ENCODE measurements at places on chromosomes 6 and 20.

GRCh38 chr6:115319823-115320222 is 740.9 kb downstream of the FRK start:
- DNase-seq = no peak

- no peak for DNase-seq
These were observed 63.0 kb downstream of the MYB start for GRCh38 chr6:135243871-135244796.

DNA sequence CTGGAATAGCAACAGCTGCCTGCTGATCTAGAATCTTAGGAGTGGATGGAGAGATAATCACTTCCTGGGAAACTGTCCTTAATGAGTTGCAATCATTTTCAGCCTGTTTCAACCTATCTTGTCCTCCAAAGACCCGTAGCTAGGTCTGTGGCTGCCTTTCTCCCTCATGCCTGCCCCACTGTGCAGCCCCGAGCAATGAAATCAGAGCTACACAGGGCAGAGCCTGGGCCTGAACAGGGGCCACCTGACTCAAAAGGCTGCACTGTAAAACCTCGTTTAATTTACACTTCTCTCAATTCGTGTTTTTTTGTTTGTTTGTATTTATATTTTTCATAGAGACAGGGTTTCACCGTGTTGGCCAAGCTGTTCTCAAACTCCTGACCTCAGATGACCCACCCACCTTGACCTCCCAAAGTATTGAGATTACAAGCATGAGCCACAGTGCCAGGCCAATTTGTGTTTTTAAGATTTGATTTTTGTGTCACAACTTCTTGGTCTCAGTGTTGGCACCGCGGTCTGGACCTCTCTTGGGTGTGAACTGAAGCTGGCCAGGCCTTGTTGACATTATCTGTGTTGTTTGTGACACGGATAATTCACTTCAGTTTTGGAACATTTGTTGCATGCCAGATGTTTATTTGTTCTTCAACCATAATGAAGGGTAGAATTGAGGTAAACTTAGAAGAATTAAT is 21.5 kb downstream of the GGTLC1 start:
- DNase-seq = no peak

DNA sequence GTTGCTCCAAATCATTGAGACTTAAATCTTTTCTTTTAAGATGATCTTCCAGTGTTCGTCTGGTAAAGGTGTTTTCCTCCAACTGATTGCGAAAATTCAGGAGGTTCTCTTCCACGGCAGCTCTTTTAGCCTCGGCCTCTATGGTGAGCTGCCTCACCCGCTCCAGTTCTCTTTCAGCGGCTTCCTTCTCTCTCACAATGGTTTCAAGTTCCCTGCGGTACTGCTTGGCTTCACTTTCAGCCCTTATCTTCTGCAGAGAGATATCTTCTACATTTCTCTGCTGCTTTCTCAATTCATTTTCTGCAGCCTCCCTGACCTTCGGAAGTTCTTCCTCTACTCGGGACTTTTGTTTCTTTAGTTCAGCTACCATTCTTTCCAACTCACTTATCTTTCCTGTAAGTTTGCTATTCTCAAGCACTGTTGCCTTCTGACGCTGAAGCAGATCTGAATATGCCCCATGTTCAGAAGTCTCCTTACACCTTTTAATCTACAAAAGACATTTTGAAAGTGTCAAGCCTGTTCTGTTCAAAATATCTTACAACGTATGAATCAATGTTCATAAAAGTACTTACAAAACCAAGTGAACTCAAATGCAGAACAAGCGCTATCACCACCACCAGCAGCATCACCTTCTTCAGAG is 22.3 kb downstream of the DST start:
- DNase-seq = no peak

DNA sequence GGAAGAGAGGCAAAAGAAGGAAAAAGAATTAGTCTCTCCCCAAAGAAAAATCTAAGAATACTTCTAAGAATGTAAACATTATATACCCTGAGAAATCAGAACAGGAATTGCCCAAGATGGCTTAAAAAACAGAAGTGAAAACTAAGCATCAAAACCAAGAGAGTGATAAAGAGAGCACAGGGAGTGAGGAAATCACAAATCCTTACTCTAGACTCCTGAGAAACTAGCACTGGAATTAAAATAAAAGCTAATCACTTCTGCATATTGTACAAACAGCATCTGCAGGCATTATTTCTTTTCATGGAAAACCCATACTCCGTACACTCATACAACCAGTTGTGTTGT is 285.7 kb downstream of the BTBD9 start:
- no peak for DNase-seq

DNA sequence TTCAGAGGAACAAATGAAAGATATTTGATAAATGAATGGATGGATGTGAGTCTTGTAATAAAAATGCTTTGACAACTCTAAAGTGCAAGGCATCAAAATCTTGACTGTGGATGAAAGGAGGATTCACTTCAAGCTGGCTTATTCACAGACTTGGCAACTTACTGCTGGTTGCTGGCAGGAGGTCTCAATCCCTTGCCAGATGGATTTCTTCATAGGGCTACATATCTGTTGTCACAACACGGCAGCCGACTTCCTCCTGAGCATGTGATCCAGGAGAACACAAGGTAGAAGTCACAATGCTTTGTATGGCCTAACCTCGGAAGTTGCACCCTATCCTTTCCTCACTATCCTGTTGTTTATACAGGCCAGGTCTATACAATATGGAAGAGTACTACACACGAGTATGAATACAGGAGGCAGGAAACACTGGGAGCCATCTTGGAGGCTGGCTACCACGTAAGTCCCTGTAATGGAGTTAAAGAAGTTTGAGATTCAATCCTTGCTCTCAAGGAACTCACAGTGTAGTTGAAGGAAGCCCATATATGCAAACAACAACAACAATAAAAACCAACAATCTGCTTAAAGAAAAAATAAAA is 97.9 kb downstream of the ID4 start:
- DNase-seq = no peak

GRCh38 chr6:25623879-25624278 is 28.1 kb upstream of the SCGN start:
- no peak for DNase-seq

DNA sequence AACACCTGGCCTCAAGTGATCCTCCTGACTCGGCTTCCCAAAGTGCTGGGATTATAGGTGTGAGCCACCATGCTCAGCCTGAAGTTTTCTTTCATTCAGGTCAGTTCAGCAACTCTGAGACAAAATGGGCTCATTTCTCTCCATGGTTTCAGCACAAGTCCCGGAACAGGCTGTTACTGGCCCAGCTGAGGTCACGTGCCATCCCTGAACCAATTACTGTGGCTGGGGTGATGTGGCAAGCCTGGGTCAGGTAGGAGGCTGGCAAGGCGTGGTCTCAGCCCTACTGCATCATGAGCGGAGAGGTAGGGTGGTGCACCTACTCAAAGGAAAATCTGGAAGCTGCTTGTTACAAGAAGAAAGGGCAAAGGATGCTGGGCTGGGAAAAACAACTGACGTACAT is 326.4 kb downstream of the KIF16B start:
- no peak for DNase-seq

DNA sequence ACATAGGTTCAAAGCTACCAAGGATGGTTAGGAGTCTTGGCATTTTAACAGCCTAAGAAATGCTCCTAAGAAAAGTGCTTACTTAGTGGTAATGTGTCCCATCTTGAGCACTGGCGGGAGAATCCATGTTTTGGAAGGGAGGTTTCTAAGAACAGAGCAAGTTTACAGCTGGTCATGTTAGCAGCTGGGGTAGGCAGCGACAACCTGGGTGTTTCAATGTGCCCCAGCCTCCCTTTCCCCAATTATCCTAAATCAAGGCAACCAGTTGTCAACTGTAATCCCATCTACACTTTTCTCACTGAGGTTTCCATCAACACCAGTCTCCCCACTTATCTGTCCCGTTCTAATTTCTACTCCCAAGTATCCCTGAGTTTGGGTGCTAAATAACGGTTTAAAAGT is 1.6 kb upstream of the JAG1 start:
- DNase-seq = no peak

- DNase-seq = no peak
These were observed 68.2 kb downstream of the GCNT2 start for GRCh38 chr6:10589429-10589727.

DNA sequence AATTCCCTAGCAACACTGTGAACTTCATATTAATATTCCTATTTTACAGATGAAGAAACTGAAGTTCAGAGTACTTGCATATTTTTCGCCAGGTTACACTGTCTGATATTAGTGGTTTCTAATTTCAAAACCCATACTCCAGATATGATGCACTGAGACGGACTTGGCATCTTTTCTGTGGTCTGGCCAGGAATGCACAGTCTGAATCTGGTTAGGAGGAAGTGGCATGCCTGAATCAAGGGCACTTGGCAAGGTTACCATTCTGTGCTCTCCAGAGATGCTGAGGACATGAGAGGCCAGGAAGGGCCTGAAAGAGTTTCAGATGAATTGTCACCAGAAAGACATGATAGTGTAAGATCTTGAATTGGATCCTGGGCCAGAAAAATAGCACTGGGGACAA is 150.1 kb downstream of the HAO1 start:
- no peak for DNase-seq

- no peak for DNase-seq
These were observed 457.8 kb downstream of the QKI start for GRCh38 chr6:163872335-163872734.

GRCh38 chr6:63675138-63675537 is 39.5 kb downstream of the PHF3 start:
- DNase-seq = no peak

DNA sequence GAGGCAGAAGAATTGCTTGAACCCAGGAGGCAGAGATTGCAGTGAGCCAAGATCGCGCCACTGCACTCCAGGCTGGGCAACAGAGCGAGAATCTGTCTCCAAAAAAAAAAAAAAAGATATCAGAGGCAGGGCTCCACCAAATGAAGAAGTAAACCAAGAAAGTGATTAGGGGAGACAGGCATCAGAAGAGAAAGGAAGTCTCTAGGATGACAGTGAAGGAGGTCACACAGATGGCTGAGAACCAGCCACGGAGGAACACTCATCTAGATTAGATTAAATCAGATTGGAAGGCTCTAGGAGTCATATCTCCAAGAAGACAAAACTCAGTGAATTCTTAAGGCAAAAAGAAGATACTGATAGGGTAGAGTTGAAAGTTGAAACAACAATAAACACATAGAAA is 102.2 kb upstream of the CCDC28A start:
- no peak for DNase-seq

DNA sequence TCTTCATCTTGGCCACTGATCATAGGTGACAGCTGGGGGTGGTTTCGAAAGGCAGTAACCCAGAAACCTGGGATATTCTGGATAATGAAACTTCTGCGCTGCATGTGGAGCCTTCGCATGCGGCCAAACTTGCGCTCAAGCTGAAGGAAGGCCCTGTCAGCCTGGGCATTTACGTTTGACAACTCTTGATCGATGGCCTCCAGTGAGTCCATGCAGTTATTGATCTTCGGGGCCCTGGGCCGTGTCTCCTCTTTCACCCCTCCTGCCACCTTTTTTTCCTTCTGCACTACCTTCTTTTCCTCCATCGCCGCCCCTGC is 729 bp downstream of the TSPYL4 start:
- no peak for DNase-seq

DNA sequence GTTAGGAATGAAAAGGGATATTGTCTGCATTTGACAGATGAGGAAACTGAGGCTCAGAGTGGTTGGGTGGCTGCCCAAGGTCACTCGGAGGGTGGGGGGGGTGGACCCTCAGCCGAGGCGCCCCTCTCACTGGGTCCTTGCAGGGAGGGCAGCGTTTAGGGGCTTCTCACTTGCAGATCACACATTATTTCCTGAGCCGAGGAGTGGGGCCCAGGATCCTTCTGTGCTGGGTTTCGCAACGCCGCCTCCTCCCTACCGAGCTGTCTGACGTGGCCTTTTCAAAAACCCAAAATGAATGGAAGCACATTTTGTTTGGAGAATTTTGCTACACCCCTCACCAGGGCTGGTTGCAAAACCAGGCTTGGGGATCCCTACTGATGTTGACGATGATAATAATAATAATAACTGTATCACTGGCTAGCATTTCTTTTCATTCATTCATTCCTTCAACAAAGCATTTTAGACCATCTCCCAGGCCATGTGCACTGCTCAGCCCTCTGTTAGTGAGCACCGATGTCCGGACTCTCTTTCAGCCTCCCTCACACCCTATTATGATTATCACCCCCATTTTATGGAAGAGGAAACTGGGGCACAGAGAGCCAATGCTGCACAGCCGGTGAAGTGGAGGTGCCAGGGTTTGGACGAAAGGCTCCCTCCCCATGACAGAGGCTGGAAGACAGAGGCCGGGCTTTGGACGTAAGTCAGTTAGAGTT is 5.2 kb downstream of the DLGAP4 start:
- DNase-seq = no peak

DNA sequence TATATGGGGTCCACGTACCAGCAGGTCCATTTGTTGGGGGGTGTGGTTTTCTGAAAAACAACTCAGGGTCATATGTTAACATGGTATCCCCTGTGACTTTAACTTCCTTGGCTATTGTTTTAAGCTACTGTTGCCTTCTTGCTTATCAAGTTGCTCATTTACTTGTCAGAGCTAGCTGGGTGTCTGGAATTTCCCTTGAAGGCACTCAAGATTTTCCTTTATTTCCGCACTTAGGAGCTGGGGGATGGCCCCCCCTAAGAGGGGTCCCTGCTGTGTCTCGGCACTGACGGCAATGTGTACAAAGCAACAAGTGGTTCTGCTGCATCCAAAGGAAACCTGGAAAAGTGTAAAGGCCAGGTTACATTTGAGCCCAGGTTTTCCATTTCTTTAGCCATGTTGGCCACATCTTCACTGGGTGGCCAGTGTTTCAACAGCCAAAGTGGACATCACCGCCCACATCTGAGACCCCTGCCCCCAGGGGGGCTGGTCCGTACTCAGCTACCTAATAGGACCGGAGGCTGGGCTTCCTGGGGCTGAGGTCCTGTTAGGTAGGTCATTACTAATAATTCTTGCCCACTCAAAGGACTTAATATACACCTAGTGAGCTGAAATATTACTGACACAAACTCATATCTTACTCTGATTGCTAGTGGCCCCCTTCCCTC is 24.8 kb upstream of the SYNDIG1 start:
- DNase-seq = no peak

DNA sequence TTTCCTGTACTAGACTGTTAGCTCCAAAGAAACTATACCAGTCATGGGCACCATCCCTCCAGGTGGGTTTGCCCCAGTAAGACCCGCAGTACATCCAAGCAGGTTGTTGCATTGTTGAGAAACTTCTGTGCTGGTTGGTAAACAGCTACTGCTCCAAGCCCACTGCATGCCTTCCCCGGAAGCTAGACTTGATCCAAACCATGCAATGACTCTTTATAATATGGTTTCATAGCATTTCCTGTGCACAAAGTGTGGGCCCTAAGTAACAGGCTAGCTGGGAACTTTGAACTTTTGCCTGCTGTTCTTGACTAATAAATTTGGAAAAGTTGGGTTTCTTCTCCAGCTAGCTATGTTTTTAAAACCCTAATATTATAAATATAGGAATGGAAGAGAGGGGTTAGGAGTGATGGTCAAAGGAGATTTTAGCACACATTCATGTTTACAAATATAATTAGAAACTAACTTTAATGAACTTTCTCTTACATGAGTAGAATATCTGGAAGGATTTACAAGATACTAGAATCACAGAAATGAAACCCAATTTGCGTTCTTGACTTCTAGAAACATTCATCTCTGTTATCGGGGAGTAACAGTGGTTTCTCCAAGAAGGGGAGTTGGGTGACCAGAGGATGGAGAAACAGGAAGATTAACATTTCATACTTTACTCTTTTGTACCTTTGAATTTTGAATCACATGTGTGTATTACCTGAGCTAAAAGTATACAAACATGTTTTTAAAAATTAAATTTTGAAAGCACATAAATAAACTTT is 51.7 kb downstream of the GFOD1 start:
- no peak for DNase-seq

- DNase-seq = no peak
These were observed 9.9 kb downstream of the MOG start for GRCh38 chr6:29666826-29667130.

- DNase-seq = no peak
These were observed 262.4 kb downstream of the ERMARD start for GRCh38 chr6:170013815-170014214.

All from CD4-positive, alpha-beta T cell (primary cell).